ENCODE measurements at places on chromosomes 2 and 18.

GRCh38 chr2:11245322-11245721, 90.1 kb downstream of the SLC66A3 start:
- no peak for DNase-seq

DNA sequence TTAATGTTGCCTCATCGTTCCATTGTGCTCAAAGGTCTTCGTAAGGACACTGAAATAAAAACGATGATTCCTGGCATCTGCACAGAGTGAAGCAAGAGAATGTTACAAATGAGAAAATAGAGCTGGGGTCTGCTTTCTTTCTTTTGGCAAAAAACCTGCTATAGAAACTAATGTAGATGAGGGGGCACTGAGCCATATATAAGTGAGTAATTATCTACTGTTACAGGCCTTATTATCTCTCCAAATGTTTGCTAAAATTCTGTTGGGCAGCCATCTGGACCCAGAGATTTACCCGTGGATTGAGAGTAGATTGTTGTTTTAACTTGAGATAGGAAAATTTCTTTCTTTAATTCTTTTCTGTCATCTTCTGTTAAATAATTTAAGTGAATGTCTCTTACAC, 472.5 kb upstream of the PIK3C3 start:
- no peak for DNase-seq

- no peak for DNase-seq
These were observed 2.4 kb downstream of the FBXO11 start for GRCh38 chr2:47903781-47904490.

- no peak for DNase-seq
These were observed 1564.6 kb upstream of the NXPH2 start for GRCh38 chr2:140344838-140345237.

GRCh38 chr2:189305291-189305943, 125.9 kb upstream of the COL5A2 start:
- no peak for DNase-seq

DNA sequence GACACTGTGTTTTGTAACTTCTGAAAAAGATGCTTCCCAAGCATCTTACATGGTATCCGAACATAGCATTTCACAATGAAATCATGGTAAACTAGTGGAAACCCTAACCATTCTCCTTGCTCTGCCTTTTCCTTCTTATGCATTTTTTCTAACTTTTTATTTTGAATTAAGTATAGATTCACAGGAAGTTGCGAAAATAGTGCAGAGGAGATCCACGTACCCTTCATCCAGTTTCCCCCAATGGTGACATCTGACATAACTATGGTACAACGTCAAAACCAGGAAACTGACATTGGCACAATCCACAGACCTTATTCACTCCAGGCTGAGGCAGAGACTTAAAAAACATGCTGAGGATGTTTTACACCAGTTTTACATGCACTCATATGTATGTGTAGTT, 38.3 kb downstream of the AAK1 start:
- no peak for DNase-seq

GRCh38 chr2:165013944-165014619, 58.8 kb upstream of the SLC38A11 start:
- DNase-seq, result no peak

GRCh38 chr2:159728629-159729028, 16.3 kb downstream of the MARCHF7 start:
- DNase-seq, result no peak

DNA sequence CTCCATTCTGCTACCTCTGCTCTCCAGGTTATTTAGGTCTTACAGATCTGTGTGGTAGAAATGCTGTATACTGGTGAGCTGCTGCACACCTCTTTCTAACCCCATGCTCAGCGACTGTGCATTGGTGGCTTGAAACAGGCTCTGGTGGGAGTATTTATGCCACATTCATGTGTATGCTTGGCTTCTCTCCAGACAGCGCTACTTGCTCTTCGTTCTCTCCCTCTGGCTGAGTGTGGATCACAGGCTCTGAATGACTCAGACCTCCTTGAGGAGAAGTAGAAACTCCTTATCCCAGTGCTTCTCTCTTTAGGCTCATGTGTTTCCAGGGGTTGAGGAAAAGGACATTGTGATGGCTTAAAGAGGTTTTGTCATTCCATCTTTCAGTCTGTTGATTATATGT, 54.9 kb downstream of the FHOD3 start:
- no peak for DNase-seq

- DNase-seq, result no peak
These were observed 351.5 kb downstream of the NR4A2 start for GRCh38 chr2:155980941-155981560.

DNA sequence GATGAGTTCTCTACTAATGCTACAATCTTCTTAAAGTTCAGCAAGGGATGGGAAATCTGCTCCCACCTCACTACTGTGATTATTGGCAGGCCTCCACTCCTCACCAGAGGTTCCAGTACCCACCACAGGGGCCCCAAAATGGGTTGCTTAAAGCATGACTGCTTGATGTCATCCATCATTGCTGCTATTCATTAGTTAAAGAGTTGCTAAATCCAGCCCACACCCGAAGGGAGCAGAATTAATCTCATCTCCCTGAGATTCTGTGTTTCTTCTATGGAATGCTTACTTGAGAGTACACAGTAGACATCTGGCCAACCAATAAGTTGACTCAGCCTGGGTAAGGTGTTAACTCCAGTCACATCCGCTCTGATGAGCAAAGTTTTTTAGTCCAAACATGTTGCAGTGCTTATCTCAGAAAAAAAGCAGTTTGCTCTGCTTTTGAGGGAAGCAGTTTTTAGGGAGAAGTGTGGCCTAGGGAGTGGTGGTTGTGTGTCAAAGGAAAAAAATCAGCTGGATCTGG, 690.2 kb upstream of the POU3F3 start:
- no peak for DNase-seq

DNA sequence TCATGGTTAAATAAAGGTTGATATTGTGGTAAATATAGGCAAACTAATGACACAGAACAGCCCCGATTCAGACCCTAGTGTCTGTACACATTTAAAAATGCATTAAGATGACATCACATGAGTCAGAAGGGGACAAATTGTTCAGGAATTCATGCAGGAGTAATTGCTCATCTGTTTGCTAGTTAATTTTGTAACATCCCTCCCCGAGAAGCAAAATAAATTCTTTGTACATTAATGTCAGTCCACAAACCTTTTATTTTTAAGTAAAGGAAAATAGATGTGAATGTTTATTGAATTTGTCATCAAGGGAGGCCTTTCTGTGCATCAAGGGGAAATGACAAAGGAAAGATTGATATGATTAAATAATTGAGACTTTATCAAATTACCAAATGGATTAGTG, 69.9 kb downstream of the SH3BP4 start:
- no peak for DNase-seq

- DNase-seq, result no peak
These were observed 809.5 kb upstream of the PIK3C3 start for GRCh38 chr18:41145516-41145915.

DNA sequence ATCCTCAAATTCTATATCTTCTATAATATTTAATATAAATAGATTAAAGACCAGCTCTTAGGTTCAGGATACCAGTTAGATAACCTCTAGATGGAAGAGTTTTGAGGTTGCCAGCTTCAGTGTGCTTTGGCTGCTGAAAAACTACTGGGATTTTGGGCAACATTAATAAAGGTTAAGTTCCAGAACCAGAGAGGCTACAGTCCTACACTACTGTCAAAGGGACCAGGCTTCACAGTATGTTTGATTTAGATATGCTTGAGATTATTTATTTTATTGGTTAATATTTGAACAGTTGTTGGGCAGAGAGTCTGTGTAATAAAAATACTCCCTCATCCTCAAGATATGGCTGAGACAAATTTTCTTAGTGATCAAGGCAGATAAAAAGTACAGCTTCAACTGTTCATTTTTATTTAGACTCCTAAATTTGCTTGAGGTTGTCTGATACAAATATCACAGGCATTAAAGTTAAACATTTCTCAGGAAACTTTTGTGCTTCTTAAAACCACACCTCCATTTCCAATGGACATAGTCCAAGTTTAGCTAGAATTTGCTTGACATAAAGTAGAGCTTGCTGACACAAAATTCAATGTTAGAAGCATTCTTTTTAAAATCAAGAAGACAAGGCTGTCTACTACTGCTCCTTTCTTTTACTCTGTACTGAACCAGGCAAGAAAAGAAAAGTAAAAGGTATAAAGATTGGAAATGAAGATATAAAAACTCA, 19.7 kb upstream of the TMEM17 start:
- no peak for DNase-seq

DNA sequence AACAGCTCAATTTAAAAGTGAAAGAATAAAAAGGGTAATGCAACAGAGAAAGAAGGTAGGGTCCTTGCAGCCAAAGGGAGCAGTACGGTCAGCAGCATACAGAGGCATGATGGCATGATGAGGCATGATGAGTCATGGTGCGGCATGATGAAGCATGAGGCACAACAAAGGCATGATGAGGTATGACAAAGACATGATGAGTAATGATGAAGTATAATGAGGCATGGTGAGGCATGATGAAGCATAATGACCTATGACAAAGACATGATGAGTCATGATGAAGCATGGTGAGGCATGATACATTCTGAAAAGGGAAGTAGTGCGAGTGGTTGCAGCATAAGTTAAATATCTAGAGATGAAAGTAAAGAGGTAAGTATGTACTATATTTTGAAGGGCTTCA, 673.2 kb downstream of the TMEM182 start:
- DNase-seq, result no peak

- no peak for DNase-seq
These were observed 29.0 kb downstream of the PHLPP1 start for GRCh38 chr18:62744076-62744968.

DNA sequence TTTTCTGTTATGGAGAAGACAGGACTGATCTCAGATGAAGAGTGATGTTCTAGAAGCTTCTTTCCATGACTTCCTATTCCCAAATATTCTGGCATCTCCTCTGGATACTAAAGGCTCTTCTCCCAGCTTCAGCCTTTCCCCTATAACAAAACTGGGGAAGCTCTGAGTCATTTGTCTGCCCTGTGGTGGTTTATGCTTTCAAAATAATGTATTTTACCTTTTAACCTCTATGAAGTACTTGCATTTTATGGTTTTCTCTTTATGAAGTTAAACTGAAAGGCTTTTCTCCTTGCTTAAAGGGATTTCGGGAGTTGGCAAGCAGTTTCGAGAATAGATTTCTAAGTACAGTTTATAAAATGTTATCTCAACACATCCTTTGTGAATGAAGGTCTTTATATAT, 104.4 kb downstream of the TANC1 start:
- DNase-seq, result no peak

GRCh38 chr2:103387888-103388287, 626.1 kb downstream of the TMEM182 start:
- DNase-seq, result no peak

GRCh38 chr2:60215386-60215901, 338.0 kb downstream of the BCL11A start:
- DNase-seq, result peak; percentile 30

DNA sequence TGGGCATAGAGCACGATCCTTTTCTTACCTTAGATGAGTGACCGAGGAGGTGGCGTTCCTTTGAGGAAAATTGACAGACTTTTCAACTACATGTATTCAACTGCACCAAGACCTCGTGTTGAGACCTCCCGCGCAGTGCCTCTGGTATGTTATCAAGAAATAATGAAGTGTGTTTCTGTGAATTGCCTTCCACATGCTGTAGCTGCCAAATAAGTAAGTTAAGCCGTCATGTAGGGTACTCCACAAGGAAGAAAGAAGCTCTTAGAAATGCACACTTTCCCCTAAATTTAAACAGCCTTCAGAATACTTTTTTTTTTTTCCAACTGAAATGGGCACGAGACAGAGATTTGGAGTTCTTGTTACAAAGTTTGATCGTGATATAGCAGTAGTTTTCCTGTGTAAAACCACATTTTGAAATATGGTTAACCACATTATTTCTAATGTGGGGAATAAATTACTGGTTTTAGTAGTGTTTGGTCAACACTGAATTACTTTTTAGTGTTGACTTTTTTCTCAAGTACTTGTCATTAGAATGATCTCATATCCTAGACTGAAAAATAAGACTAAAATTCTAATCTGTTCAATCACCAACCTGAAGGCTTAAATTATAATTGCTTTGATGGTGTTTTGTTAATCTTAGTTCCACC, 30.5 kb downstream of the PDK1 start:
- DNase-seq, result no peak

GRCh38 chr2:230987137-230988020, 8.5 kb upstream of the SPATA3 start:
- DNase-seq, result peak; percentile 74

- DNase-seq, result no peak
These were observed 202.6 kb downstream of the TGIF1 start for GRCh38 chr18:3652380-3653262.

DNA sequence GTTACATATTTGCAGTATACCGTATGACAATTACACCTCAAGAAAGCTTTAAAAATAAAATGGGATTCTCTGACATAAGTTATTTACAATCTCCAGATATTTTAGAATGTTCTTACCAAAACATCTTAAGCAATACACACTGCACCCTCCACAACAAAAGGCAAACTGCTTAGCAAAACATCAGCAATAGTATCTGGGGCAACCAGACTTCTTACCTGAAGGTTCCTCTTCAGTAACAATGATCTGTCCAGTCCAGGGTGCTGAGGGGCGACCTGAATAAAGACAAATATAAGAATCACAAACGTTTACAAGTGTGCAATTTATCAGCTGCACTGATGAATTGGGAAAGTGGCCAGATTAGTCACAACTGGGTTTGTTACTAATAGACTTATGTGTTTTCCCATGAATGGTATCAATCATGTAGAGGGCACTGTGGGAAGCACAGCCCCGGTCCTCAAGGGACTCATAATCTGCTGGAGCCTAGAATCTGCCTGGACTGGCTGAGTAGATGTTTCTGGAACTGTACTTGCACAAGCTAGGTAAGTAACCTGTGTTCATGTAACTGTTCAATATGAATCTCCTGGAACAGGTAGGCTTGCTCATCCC, 70.7 kb downstream of the MYOM1 start:
- no peak for DNase-seq

DNA sequence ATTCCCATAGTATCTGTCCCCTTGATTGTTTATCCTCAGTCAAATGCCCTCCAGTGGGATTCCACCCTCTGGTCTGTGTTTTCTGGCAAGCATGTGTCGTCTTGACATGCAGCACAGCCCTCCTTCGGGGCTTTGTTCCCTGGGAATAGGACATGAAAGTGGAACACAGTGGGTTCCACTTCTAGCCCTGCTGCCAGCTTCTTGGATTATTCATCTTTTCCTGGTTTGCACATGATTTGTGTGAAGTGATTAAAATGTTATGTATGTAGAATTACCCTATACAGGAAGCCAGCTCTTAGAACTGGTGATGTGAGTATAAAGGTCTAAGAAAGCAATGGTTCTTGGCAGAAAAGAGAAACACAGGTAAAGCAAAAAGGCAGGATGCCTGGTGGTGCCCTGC, 142.3 kb downstream of the TANC1 start:
- DNase-seq, result no peak

GRCh38 chr2:144570566-144570965, 50.6 kb upstream of the ZEB2 start:
- DNase-seq, result no peak

- DNase-seq, result no peak
These were observed 48.8 kb downstream of the ALPK2 start for GRCh38 chr18:58580078-58580477.

DNA sequence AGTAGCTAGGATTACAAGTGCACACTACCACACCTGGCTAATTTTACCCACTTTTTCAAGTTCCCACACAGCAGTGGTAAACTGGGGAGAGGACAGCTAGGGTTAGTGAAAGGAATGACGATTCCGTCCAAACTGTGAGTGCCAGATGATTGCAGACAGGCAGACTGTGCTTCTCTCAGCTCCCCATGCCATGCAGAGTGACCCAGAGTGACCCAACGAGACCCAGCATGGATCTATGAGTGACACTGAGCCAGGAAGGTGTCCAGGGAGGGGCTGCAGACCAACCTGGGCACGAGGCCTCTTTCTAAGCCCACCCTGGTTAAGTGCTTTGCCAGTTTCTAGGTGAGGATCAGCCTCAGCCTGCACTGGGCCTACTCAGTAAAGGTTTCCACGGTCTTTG, 7.7 kb upstream of the KLF11 start:
- DNase-seq, result no peak

Data from NT2/D1 (cell line).